ENCODE measurements at places on chromosomes 7 and 10. TPM values are rescaled to one million over a fixed set of nuclear protein-coding genes. Genes with fewer than 3 reads are reported as not detected.

Gene OR9A2
- 0.30 TPM for total RNA-seq

DNA sequence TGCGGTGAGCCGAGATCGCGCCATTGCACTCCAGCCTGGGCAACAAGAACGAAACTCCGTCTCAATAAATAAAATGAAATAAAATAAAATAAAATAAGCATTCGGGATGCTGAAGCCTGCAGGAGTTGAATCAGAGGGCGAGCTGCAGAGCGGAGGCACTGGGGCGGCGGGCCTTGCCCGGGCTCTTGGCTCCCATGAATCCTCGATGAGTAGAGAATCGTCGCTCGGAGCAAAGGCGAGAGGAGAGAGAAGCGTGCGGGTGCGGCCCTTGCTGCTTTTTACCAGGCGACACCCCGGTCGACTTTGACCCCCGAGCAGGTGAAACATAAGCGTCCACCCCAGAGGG, 168.3 kb downstream of the UBE2H start:
- DNase-seq = no peak

- no peak for DNase-seq
These were observed 221.5 kb upstream of the GHITM start for GRCh38 chr10:83917537-83918506.

DNA sequence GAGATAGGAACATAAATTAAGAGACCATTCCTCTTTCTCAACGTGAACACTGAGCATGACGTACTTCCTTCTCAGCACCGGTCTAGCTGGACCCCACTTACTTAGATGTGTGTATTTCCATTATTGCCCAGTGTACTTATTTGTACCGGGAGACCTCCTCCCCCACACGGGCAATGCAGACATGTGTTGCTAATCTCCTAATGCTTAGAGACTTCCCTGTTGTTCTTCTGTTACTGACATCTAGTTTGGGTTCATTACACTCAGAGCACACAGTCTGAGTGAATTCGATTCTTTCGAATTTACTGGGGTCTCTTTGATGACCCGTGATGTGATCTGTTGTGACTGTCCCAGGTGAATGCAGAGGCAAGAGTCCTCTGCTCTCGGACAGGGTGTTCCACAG, 260.0 kb downstream of the MAD1L1 start:
- DNase-seq = no peak

DNA sequence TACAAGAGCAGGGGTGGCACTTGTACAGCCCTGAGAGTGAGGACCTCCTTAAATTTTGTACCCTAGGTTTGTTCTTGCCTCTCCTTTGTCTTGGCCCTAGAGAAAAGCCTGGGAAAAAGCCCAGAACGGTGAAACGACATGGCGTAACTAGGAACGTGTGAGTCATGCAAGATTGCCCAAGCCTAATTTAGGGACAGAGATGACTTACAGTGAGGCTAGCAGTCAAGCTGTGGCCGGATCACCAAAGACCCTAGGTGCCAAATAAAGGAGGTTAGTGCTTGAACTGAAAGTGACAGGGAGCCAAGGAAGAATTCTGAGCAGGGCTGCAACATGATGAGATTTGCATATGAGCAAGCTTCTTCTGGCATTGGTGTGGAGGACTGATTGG, 25.1 kb downstream of the TBXAS1 start:
- no peak for DNase-seq

GRCh38 chr7:43648473-43649406, 65.8 kb downstream of the STK17A start:
- DNase-seq = peak; percentile 61

DNA sequence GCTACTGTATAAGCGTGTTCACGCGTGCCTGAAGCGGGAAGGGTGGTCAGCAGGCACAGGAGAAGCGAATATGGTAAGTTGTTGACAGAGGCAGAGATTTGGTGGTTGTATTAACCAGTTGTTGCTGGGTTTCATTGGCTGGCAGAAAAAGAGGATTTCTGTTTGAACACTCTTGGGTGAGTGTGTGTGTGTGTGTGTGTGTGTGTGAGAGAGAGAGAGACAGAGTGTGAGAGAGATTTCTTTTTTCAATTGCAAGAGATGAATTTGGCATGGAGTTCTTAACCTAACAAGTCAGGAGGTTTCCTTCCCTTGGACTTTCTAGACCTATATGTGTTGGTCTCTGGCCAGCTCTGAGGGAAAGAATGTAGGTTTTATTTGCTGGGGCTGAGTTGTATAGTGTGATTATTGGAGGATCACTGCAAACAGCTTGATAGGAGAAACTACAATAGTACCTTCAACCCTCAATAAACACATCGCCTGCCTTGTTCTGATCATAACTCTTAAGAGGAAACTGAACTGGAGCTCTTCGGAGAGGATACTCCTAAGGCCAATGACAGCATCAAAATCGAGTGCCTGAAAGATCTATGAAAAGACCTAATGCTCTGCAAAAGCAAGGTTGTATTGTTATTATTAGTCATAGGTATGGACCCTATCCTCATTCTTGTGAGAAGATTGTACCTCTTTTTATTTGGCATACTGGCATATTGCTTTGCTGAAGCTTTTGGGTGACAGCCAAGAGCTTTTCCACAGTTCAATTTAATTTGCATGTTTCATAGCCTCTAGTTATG, 1.2 kb downstream of the MCU start:
- DNase-seq = no peak

DNA sequence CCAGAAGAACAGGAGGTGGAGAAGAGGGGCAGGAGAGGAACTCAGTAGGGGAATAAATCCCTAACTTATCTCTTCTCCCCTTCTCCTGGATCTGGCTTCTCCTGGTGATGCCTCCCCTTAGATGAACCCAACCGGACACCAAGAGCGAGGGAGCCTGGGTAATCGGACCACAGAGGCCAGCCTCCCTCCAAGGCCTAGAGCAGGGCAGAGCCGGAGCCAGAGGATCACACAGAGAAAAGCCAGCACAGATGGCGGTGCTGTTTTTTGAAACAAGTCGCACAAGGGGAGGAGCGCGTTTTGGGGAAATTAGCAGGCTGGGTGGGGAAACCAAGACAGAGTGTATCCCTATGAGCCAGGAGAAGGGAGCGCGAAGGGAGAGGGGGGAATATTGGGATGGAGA, 4.9 kb upstream of the SRRM3 start:
- DNase-seq = no peak
